ENCODE measurements at places on chromosomes 5 and 9.

DNA sequence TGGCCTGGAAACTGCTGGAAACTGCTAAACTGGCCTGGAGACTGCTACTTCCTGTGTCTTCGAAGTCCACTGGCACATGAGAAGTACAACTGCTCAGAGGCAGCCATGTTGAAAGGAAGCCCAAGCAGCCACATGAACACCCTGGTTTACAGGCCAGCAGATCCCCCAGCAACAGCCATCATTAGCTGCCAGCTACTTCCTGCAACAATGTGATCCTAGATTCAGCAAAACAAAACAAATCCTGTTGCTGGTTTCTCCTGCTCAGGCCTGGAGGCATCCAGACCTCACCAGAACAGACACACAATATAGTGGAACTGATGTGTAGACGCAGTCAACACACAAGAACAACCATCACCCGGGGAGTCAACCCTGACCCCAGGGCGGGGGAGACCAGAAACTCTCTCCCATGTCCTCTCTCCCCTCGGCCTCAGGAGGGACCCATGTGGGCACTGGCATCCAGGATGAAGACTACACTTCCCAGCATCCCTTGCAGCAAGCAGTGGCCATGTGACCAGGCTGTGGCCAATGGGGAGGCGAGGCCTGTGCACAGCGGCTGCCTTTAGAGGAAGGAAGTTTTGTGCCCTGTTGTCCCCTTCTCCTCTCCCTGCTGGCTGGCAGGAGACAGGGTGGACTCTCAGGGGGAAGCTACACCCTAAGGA, 9.2 kb upstream of the LCN15 start:
- peak; percentile 1 for DNase-seq

DNA sequence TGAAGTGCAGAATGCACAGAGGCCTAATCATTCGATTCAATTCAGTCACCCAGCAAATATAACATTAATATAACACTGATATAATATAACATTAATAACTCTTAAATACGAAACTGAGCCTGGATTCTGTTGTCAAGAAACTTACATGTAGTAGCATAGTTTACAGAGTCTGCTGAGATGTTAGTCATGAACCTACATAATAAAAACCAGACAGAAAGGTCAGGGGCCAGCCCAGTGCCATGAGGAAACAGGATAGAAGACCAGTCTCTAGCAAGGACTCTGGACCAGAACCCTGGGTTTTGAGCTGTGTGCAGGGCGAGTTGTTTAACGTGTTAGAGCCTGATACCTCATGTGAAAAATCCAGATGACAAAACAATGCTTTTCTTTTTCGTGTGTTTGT, 234.7 kb downstream of the NR2F1-AS1 start:
- no peak for DNase-seq

GRCh38 chr9:138117101-138117750, 239.6 kb downstream of the CACNA1B start:
- DNase-seq = no peak

GRCh38 chr9:134923466-134923865, 5.8 kb upstream of the FCN1 start:
- no peak for DNase-seq
